ENCODE measurements at places on chromosomes 11 and 22. TPM values are rescaled to one million over a fixed set of nuclear protein-coding genes. Genes with fewer than 3 reads are reported as not detected.

The IL17REL gene
- total RNA-seq = not detected

DNA sequence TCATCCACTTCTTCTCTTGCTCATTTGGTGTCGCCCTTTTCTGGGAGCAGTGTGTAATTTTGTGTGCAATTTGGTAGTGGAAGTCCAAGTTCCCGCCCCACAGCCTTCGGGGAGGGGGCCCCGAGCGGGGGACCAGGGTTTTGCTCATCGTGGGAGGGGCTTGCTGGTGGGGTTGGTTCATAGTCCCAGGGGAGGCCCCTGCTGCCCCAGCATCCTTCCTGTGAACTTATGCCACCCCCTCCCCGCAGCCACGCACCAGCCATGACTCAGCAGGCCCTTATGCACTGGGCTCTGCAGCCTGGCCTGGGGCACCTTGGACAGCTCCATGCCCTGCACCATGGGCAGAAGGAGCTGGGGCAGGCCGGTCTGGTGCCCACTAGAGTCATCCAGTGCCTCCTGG, 1183.6 kb downstream of the BRD1 start:
- no peak for DNase-seq

GRCh38 chr11:92211576-92212167, 12.9 kb upstream of the FAT3 start:
- DNase-seq = no peak

GRCh38 chr11:34978236-34979191, 62.1 kb downstream of the PDHX start:
- no peak for DNase-seq

All from urinary bladder (tissue), 4 donors.